CD4-positive, alpha-beta T cell treated with Interferon gamma for 1 hour (primary cell): ENCODE measurements at places on chromosomes 11 and 22.

DNA sequence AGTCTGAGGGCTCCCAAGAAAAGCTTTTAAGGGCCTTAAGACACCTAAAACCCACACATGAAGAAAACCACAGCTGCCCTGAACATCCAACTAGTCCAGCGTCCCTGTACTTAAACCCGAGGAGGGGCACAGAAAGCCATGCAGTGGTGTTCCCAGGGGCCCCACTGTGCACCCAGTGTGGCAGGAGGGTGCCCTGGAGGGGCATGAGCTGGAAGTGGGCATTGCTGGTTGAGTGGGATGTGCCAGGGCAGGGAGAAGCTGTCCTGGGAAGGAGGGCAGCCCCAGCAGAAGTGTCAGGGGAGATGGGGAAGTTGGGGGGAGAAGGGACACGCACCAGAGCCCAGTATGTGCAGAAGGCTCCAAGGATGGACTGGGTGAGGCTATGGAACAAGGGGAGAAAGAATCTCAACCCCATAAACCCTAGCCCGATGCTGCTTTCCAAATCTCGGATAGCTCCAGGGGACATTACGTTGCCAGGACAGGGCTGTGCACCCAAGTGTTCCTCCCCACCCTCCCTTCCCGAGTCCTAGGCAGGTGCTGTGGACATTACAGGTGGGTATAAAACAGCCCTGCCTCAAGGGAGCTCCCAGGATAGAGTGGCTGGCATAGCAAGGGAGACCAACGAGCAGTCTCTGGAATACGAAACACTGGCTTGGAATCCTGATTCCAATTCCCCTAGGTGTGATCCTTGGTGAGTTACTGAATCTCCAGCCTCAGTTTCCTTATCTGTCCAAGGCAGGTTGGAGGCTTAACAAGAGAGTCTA, 44.2 kb downstream of the SHANK2 start:
- DNase-seq: no peak

- DNase-seq: no peak
These were observed 47.3 kb upstream of the CCDC34 start for GRCh38 chr11:27410272-27410671.

GRCh38 chr11:129702410-129703398, 112.9 kb upstream of the TMEM45B start:
- no peak for DNase-seq

- DNase-seq: no peak
These were observed 1046.9 kb downstream of the BRD1 start for GRCh38 chr22:48780597-48781277.

DNA sequence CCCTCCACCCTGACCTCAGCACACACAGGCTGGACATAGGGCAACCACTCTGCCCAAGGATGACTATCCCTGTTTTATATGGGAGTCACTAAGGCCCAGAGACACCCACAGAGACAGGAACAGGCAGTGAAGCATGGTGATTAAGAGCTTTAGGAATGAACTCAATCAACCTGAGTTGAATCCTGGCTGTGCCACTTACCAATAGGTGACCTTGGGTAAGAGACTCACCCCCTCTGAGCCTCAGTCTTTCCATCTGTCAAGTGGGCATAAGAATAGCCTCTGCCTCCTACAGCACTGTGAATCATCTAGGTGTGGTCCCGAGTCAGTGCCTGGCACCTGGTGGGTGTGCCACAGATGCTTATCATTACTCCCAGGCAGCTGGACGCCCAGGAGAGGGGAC, 6.8 kb downstream of the CRYBB1 start:
- DNase-seq: no peak

- DNase-seq: no peak
These were observed 75.3 kb upstream of the NCAM1 start for GRCh38 chr11:112885744-112886433.
